ENCODE measurements at places on chromosomes 11 and 22.

- DNase-seq, result no peak
These were observed 19.0 kb upstream of the CHST1 start for GRCh38 chr11:45684440-45684839.

DNA sequence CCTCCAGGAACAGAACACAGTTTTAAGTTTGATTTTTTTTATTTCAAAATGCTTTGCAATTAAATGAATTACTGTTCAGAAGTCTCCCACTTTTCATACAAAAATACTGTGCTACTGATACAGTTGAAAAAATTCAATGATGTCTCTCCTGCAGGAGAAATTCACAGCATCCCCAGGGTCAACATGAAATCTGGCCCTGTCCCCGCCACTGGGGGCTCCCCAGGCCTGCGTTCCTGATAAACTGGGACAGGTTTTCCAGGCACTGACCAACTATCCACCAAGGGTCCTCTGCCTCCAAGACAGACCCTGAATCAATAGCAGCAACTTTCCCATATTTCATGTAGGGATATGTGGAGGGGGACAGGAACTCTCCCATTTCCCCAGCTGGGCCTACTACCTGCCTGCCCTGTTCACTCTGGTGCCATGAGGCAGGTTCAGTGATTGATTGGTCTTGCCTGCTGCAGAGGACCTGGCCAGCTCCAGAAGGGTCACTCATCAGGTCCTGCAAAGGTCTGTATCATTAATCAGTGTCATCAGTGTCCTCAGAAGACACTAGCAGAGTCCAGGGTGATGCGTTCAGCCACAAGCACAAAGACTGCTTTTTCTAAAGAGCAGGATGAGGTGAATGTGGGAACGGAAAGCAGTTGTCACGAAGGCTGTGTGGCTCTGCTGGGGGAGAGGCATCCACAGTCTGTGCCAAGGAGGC, 43.4 kb downstream of the PISD start:
- DNase-seq, result no peak

GRCh38 chr22:36395915-36396314, 8.1 kb upstream of the MYH9 start:
- peak; percentile 83 for DNase-seq

DNA sequence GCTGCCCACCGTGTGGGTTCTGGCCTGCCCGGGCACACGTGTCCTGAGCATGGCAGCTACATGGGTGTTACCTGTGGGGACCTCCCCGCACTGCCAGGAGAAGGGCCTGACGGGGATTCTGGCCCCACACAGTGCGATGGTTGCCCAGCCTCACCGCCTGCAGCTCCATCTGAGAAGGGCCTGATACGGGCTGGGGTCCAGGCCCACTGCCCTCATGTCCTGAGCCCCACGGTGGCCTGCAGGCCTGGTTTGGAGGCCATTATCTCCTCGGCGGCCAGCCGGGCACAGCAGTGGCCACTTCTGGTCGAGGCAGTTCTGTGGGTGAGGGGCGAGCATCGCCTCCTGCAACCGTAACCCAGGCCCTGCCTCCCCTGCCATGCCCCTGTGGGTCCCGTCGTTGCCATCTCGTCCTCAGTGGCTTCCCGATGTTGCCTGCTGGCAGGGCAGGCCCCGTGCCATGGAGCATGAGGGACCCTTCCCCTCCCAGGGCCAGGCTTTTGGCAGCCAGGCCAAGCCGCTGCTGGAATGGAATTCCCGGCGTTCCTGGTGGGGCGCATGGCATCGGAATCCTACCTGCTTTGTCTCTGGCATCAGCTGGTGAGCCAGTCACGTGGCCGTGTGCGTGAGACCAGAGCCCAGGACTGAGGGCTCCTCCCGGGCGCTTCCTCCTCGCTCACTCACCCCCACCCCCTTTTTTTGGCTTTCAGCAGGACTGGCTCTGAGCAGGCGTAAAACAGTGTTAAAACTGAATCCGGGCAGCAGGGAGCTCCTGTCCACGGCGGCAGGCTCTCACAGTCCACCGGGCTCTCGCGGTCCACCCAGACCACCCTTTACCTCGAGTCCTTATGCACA, 71.9 kb upstream of the PPARA start:
- DNase-seq, result peak; percentile 74

DNA sequence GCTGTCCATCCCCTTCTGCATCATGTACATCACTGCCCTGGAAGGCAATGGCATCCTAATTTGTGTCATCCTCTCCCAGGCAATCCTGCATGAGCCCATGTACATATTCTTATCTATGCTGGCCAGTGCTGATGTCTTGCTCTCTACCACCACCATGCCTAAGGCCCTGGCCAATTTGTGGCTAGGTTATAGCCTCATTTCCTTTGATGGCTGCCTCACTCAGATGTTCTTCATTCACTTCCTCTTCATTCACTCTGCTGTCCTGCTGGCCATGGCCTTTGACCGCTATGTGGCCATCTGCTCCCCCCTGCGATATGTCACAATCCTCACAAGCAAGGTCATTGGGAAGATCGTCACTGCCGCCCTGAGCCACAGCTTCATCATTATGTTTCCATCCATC, 337 bp downstream of the OR52B6 start:
- no peak for DNase-seq

- DNase-seq, result peak; percentile 79
These were observed 48.2 kb upstream of the SMCO4 start for GRCh38 chr11:93591247-93591898.

DNA sequence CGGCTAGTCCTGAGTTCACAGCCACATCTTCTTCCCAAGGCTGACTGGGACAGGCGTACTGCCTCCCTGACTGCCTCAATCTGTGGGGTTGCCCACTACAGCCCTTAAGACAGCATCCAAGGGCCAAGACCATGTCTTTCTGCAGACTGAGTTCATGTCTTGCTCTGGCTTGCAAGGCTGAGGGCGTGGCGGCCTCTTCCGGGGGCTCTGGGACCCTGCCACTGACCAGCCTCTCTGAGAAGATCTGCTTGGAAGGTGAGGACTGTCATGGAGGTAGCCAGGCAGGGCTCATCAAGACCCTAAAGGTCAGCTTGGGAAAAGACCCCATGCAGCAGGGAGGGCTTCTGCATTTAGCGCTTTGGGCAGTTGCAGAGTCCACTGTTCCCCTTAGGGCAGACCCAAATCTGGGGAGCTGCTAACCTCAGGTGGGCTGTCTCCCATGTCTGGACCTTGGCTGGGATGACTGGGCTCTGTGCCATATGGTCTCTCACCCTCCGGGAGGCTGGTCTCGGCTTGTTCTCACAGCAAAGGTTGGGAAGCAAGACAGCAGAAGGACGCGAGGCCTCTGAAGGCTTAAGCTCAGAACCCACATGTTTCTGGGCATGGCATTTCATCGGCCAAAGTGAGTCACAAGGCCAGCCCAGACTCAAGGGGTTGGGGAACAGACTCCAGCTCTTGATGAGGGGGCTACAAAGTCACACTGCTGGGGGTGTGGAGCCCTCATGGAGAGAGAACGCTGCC, 109.1 kb upstream of the LMO1 start:
- DNase-seq, result no peak

DNA sequence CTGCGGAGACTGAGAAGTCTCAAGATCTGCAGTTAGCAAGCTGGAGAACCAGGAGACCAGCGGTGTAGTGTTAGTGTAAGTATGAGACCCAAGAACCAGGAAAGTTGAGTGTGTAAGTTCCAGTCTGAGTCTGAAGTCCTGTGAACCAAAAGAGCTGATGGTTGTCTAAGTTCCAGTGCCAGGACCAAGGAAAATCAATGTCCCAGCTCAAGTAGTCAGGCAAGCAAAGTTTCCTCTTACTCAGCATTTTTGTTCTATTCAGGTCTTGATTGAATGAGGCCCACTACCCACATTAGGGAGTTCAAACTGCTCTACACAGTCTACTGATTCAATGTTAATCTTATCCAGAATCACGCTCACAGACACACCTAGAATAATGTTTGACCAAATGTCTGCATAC, 11.0 kb downstream of the USP28 start:
- no peak for DNase-seq

GRCh38 chr22:24996420-24996952, 44.0 kb downstream of the KIAA1671 start:
- peak; percentile 64 for DNase-seq

GRCh38 chr11:100562128-100562527, 125.0 kb upstream of the ARHGAP42 start:
- DNase-seq, result peak; percentile 86

DNA sequence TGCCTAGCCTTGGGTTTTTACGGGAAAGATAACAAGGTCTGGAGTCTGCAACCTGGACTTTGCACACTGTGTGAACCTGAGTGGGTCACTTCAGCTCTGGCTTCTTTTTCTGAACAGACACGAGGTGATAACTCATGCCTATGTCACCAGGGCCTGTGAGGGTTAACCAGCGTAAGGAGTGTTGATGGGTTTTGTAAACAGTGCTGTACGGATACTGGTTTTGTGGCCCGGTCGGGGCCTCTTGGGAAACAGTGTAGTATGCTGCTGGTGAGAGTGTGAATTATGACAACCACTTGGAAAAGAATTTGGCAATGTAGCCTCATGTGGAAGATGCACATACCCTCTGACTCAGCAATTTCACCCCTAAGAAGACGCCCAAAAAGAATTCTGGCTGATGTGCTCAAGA, 266.8 kb downstream of the MN1 start:
- peak; percentile 87 for DNase-seq

GRCh38 chr11:16184588-16184987, 171.8 kb downstream of the SOX6 start:
- DNase-seq, result peak; percentile 69

GRCh38 chr11:130782361-130783222, 133.7 kb downstream of the SNX19 start:
- peak; percentile 83 for DNase-seq

- peak; percentile 55 for DNase-seq
These were observed 18.6 kb upstream of the SCN2B start for GRCh38 chr11:118194835-118195627.

DNA sequence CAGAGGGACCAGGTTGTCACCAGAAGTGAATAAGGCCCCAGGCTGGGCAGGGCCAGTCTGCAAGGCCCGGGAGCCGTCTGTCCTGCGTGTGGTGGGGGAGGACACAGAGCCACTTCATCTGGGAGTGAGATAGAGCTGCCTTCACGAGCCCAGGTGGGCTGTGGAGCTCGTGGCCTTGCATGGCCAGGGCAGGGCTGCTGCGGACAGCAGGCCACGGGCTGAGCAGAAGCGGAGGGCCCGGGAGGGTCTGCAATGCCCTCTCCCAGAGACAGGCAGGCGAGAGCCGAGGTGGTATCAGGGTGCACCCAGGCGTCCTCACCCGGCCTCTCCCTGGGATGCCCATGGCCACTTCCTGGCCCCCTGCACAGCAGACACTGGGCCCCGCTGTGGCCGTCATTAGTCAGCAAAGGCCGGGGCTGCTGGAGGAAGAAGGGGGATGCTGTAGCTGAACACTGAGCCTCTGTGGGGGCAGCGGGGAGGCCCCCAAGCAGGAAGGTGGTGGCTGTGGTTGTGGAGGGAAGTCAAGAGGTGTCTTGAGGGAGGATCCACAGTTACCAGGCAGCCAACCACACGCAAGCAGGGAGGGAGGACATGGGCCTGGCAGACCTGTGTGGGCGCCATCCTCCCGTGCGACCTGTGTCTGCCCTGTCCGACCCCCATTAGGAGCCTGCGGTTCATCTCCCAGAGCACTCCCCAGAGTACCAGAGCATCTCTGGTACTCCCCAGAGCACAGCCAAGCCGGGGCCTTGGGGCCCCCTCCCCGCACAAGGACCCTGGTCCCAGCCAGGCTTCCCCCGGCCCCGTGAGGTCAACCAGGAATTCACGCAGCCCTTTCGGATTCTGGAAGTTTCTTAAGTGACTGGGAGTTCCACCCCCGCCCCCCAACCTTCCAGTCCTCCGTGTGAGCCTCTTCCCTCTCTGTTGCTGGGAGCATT, 1109.5 kb downstream of the BRD1 start:
- no peak for DNase-seq

GRCh38 chr11:86159581-86159891, 85.0 kb upstream of the EED start:
- no peak for DNase-seq

DNA sequence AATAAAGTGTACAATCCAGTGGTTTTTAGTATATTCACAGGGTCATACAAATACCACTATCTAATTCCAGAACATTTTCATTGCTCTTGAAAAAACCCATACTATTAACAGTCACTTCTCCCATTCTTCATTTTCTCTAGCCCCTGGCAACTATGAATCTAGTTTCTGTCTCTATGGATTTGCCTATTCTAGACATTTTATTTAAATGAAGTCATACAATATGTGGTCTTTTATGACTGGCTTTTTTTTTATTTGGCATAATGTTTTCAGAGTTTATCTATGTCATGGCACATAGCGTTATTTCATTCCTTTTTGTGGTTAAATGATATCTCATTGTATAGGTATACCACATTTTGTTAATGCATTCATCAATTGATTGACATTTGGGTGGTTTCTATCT, 59.4 kb downstream of the KDM2A start:
- peak; percentile 40 for DNase-seq

DNA sequence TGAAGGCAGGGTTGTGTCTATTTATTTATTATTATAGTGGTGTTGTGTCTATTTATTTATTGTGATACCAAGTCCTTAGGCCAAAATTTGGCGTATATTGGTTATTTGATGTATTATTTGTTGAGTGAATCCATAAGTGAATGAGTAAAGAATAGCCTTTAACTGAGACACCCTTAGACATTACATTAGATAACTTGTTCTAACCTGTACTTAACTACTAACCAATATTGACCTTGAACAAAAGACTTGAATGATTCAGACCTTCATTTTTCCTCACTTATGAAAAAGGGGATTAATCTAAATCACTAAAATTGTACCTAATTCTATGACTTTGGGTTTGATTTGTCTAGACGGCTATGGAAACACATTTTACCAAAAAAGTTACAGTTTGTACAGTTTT, 370.5 kb downstream of the JRKL start:
- DNase-seq, result no peak

DNA sequence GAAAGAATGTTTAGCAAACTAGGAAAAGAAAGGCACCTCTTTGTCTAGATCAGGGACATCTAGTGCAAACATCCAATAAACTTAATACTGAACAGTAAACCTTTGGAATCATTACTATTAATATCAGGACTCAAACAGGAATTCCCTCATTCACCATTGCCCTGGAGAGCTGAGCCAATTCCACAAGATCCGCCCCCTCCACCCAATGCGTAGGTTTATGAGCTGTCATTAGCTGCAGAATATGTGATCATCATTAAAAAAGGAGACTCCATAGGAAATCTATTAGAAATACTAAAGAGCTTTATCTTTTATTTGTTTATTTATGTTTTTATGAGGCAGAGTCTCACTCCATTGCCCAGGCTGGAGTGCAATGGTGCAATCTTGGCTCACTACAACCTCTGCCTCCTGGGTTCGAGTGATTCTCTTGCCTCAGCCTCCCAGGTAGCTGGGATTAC, 5.5 kb downstream of the IL17REL start:
- no peak for DNase-seq
